ENCODE measurements at places on chromosomes 7 and 10.

DNA sequence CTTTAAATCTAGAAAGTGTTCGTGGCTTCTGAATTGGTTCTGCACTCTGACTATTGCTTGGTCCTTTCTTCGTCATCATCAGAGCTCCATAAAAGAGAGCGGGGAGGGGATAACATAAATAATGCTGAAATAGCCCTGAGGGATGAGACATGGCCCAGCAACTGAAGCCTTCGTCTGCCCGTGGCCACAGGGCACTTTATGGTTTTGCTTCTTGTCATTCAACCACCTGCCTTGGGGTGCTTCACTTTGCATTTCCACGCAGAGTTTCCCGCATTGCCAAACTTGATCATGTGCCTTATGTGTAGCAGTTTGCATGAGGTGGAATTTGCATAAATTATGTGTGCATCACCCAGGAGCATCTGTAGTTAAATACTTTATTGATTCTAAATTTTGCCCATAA, 15.9 kb downstream of the GSTO2 start:
- DNase-seq = no peak

DNA sequence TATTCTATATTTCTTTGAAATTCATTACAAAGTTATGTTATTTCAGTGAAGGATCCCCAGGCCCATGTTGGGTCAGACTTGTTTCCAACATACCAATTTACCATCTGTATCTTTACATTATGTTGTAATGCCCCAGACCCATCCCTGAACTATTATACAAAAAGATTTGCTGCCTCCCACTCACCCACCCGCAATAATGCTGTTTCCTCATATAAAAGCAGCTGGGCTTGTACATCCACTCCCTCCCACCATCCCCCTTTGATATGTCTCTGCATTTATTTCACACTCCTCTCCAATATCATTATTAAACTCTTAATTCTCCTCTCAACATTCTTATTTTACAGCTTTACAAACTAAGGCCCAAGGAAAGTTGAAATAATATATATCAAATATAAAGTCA, 153.7 kb downstream of the DOCK4 start:
- no peak for DNase-seq

DNA sequence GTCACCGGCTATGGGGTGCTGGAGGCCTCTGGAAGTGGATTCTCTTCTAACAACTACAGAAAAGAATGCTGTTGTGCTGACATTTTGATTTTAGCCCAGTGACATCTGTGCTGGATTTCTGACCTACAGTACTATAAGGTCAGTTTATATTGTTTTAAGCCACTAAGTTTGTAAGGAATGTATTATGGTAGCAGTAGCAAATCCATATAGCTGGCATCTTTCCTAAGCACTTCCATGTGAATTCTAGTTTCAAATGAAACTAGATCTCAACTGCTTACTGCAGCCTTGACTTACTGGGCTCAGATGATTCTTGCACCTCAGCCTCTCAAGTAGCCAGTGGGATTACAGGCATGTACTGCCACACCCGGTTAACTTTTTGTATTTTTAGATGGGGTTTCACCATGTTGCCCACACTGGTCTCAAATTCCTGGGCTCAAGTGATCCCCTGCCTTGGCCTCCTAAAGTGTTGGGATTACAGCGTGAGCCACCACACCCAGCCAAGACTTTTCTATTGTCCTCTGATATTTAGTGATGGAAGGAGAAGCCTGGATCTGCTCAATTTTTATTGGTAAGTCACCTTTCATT, 414.0 kb downstream of the PHTF2 start:
- DNase-seq = no peak

GRCh38 chr7:12926206-12926605, 238.8 kb downstream of the ARL4A start:
- no peak for DNase-seq

DNA sequence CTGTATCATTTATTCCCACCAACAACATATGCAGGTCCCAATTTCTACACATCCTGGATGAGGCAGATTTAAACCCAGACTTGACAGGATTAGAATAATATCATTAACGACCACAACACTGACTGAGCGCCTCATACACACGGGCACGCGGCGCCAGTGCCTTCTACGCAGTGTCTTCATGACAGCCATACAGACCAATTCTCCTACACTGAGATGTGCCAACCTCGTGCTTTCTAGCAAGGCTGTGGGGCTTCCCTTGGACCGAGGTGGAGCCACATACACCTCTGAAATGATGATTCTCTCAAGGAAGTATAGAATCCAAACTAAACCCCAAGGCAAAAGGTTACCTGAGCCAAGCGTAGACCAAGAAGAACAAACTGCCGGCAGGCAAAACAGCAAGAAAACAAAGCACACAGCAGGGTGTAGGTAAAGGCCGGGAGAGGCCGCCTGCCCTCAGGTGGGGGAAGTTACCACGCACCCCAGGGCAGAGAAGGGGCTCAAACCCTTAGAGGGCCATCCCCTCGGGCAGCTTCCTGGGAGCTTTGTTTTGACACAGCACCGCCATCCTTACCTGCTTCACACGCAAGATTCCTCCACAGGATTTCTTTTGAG, 75.8 kb downstream of the DLG5 start:
- DNase-seq = no peak

- DNase-seq = no peak
Measured at GRCh38 chr7:142338633-142339501, 81.0 kb upstream of the PRSS58 start.

- DNase-seq = peak; percentile 32
Measured at GRCh38 chr10:126137562-126138221, 241.3 kb downstream of the FANK1 start.

DNA sequence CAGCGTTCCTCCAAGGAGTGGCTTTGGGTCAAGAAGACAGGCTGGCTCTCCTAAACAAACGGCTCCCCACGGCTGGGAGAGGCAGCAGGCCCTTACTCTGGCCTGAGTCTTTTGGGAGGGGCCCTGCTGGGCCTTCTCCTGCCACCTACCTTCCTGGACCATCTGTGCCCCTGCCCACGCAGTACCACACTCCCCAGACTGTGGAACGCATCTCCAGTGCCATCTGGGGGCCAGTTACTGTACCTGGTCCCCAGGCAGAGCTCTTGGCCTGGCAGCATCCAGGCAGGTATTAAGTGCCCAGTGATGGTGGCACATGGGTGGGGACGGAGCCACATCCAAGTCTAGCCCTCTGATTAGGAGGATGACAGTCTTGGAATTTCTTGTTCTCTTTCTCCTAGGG, 14.4 kb downstream of the ALKBH4 start:
- DNase-seq = no peak

GRCh38 chr7:83271212-83272099, 108.8 kb upstream of the PCLO start:
- peak; percentile 25 for DNase-seq

GRCh38 chr10:70757856-70758255, 27.3 kb downstream of the TBATA start:
- no peak for DNase-seq
